ENCODE measurements at places on chromosomes 4 and X. TPM values are rescaled to one million over a fixed set of nuclear protein-coding genes. Genes with fewer than 3 reads are reported as not detected.
A peak's percentile ranks its signal among the peaks of the same experiment; 100 is the strongest.

DNA sequence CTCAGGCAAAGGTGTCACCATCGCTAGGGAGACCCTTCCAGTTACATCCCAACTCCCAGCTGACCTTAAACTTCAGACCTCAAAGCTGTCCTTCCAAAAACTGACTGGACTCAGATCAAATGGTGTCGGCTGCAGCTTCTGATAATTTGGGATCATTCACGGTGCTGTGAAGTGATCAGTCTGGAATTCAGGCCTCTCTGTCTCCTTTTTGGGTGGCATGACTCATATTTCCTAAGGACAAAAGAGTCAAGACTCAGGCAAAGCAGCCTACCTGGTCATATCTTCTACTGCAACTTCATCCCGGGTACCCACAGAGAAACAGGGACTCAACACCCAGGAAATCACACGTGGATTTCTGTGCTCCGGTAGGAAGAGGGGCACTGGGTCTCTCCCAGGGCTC, 87.6 kb downstream of the SORCS2 start:
- H3K36me3 ChIP-seq = no peaks in the 10 kb centered on the region
- no peak overlapping the region for H3K4me3 ChIP-seq
- no peaks in the 10 kb centered on the region for H3K4me1 ChIP-seq

DNA sequence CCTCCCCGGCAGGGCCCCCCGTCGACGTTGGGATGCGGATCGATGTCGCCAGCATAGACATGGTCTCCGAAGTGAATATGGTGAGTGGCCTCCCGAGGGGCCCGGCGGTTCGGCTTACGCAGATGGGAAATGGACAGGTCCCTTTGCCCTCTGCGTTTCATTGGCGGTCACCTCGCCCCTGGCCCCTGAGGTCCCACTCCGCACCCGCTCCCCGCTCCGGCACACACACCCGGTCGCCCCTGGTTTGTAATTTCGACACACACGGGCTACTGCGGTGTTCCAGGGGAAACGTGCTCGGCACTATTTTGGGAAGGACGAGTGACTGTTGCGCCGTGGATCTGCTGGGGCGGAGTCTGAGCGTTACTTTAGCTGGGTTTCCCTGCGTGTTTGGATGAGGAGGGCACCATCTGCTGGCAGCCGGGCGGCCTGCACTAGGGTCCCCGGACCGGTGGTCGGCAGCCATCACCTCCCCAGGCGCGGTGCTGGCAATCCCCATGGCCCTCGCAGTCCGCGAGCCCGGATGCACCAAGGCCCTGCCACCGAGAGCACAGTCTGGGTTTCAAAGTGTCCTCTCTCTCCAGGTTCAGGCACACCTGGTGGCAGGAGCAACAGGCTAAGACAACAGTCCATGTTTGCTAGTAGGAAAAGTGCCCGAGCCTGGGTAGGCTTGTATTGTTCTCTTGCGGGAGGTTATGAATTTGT, 1.2 kb downstream of the GABRB1 start:
- H3K4me1 ChIP-seq = no peaks in the 10 kb centered on the region
- DNase-seq = peak; percentile 65
- H3K27me3 ChIP-seq = no peaks in the 10 kb centered on the region
- H3K36me3 ChIP-seq = no peaks in the 10 kb centered on the region
- H3K4me3 ChIP-seq = peak overlapping the region; percentile 58
- peak overlapping the region; percentile 3 for H3K27ac ChIP-seq

DNA sequence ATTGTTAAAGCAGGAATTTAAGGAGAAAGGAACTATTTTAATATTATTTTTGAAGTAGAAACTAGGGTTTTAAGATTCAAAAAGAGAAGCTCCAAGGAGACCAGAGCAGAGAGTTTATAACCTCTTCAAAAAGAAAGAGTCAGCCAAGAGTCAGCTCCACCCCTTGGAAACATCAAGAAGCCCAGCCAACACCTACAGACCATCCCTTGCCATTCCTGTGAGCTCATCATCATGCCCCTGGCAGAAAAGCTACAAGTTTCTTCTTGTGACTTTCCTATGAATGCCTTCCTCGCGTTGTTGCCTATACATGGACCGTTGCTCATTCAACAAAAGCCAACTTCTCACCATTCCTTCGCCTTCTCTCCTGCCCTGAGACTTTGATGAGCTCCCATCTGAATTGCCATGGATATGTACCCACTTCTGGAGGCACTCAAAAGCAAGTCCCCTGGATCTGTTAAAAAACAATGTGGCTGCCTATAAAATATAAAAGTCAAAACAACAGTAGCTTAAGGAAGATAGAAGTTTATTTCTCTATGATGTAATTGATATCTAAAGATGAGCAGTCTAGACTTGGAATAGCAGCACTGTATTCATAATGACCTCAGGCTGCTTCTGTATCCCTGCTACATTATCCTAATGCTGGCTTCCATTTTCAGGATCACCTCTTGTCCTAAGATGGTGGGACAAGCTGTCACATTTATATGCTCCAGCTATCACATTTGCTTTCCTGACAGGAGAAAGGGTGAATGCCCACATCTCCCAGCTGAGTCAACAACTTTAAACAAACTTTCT, 20.3 kb downstream of the PLRG1 start:
- no peaks in the 10 kb centered on the region for H3K36me3 ChIP-seq
- no peaks in the 10 kb centered on the region for H3K27me3 ChIP-seq
- H3K4me3 ChIP-seq = no peak overlapping the region
- H3K27ac ChIP-seq = no peak overlapping the region

- no peaks in the 10 kb centered on the region for H3K4me1 ChIP-seq
- no peak for DNase-seq
- no peak overlapping the region for H3K27ac ChIP-seq
- peaks cover 12% of the 10 kb centered on the region for H3K27me3 ChIP-seq
- H3K4me3 ChIP-seq = no peak overlapping the region
- no peaks in the 10 kb centered on the region for H3K36me3 ChIP-seq
Measured at GRCh38 chr4:151888367-151888866, 127.6 kb upstream of the GATB start.

DNA sequence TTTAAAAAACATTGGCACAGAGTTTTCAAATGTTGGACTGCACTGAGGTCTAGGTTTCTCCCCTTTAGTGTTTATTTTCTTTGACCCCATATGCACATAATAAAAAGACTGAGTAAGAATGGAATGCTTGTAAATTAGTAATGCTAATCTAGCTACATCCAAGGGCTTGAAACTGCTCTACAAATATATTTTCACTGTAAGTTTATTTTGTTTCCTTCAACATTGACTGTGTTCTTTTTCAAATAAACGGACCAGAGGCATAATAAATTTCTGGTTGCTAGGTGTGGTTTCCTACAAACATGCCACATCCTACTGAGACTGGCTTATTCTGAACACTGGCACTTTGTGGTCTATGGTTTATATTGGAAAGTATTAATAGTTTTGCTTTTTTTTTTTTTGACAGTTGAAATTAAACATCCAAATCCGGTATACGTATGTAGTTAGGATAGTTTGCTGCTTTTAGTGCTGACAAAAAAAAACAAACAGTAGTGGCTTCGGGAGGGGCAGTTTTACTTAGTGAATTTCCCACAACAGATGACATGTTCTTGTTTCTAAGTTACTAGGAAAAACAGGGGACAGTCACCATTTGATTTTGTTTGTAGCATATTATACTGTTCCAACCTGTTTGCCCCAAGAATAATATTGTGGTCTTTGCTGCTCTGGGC, 13.2 kb downstream of the CA5B start:
- no peak overlapping the region for H3K27ac ChIP-seq
- no peak overlapping the region for H3K4me3 ChIP-seq
- H3K4me1 ChIP-seq = peaks cover 13% of the 10 kb centered on the region

CYSLTR1 gene
- total RNA-seq = not detected

GRCh38 chr4:143016171-143016570, 168.5 kb upstream of the USP38 start:
- H3K4me1 ChIP-seq = no peaks in the 10 kb centered on the region
- H3K36me3 ChIP-seq = no peaks in the 10 kb centered on the region
- no peak overlapping the region for H3K4me3 ChIP-seq
- H3K27me3 ChIP-seq = no peaks in the 10 kb centered on the region
- DNase-seq = no peak

SLC10A6 gene
- not detected for total RNA-seq

PLP1 gene
- 0.28 TPM for total RNA-seq

CFI gene
- total RNA-seq = 0.28 TPM

DNA sequence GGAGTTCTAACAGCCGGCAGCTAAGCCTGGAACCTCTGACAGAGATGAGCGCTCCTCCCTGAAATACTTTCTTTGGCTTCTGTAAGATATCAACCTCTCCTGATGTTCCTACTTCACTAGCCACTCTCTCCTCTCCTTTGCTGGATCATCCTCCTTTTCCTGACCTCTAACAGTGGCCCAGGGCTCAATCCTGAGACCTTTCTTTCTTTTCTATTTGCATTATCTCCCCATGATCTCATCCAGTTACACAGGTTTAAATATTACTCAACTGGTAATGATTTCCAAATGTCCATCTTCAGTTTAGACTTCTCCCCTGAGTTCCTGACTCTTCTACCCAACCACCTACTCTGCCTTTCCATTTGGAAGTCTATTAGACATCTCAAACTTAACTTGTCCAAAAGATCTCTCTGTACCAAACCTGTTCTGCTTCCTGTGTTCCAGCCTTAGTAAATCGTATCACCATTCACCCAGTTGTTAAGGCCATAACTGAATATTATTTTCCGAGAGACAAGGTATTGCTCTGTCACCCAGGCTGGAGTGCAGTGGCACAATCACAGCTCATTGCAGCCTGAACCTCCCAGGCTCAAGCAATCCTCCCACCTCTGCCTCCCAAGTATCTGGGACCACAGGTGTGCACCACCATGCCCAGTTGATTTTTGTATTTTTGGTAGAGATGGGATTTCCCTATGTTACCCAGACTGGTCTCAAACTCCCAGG, 41.1 kb downstream of the RFC1 start:
- no peaks in the 10 kb centered on the region for H3K27me3 ChIP-seq
- H3K36me3 ChIP-seq = peaks cover 3% of the 10 kb centered on the region
- peaks cover 2% of the 10 kb centered on the region for H3K4me1 ChIP-seq

- no peak overlapping the region for H3K27ac ChIP-seq
- H3K36me3 ChIP-seq = no peaks in the 10 kb centered on the region
- no peaks in the 10 kb centered on the region for H3K4me1 ChIP-seq
- H3K27me3 ChIP-seq = peaks cover 53% of the 10 kb centered on the region
Measured at GRCh38 chr4:25032126-25032525, 1.4 kb upstream of the LGI2 start.

WWC2 gene
- 28.1 TPM for total RNA-seq

DNA sequence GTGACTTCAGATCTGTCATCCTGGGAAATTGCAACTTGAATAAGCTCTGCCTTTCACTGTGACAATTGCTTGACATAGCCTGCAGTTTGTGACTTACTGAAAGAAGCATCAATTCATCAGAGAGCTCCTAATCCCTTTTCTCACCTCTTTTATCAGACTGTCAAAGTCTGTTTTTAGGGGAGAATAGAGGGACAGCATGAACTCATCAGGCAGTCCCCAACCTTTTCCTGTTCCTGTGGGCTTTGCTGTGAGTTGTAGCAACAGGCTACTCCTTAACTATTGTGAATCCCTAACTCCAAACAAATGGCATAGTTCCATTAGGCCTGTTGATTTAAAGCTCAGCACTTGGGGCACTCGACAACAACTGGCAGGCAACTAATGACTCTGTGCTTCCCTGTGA, 64.9 kb downstream of the DOCK11 start:
- H3K27me3 ChIP-seq = no peaks in the 10 kb centered on the region
- H3K4me1 ChIP-seq = no peaks in the 10 kb centered on the region
- H3K36me3 ChIP-seq = no peaks in the 10 kb centered on the region
- no peak for DNase-seq
- H3K27ac ChIP-seq = no peak overlapping the region

DNA sequence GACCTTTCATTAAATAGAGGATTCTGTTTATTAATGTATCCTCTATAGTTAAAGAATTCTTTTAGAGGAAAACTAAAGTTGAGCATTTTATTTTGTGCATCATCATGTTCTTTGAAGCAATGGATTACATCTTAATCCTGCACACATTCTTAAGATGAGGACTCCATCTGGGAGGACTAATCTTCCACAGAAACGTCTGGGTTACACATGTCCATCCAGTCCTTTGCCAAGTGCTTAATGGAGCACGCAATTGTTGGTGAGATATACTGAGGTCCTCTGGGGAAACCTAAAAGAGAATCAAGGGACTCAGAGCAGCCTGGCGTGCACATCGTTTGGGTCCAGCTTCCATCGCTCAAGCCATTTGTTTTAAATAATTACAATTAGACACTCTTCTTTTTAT, 115.1 kb upstream of the SFRP2 start:
- DNase-seq = no peak
- no peaks in the 10 kb centered on the region for H3K27me3 ChIP-seq
- no peak overlapping the region for H3K27ac ChIP-seq
- H3K4me1 ChIP-seq = no peaks in the 10 kb centered on the region
- H3K4me3 ChIP-seq = no peak overlapping the region
- no peaks in the 10 kb centered on the region for H3K36me3 ChIP-seq

DNA sequence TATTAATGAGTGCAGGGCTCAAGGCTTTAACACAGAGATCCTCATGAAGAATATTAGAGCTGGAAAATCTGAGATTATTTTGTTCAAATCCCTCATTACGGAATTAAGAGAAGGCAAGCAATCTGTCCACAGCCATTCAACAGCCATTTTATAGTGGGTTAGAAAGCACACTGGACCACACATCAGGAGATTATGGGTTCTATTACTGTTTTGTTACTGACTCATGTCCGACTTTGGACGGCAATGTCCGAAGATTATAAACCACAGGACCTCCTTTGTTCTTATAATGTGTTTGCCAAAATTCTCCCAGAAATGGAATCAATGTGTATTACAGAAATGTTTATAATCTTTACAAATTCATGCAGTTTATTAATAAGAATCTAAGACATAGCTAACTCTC, 8.1 kb downstream of the LAMTOR3 start:
- no peak overlapping the region for H3K27ac ChIP-seq
- H3K4me1 ChIP-seq = no peaks in the 10 kb centered on the region
- no peak overlapping the region for H3K4me3 ChIP-seq
- DNase-seq = peak; percentile 65

ZC4H2 gene
- 9.2 TPM for total RNA-seq

DNA sequence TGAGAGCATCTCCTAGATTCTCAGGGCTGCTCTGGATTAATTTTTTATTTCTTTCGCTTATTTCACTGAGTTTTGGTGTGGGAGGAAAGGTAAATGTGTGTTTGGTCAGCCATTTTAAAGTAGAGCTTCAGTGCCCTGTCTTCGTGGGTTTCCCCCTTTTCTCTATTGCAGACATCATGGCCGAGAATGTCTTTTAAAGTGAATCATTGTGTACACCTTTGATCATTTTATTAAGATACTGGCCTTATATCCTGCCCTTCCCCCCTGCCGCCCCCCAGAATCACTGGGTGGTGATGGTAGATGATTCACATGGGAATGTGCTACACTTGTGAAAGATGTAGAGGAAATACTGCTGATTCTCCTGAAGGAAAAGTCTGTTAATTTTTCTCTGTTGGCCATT, 23.8 kb downstream of the CDKL5 start:
- H3K4me1 ChIP-seq = no peaks in the 10 kb centered on the region
- H3K27me3 ChIP-seq = no peaks in the 10 kb centered on the region
- H3K36me3 ChIP-seq = no peaks in the 10 kb centered on the region
- no peak for DNase-seq

All from IMR-90 (cell line).